ENCODE measurements at places on chromosomes 2 and 18. TPM values are rescaled to one million over a fixed set of nuclear protein-coding genes. Genes with fewer than 3 reads are reported as not detected.

GRCh38 chr2:219907011-219907365, 279.6 kb downstream of the SLC4A3 start:
- no peak for DNase-seq

GRCh38 chr2:183948861-183949260, 649.5 kb upstream of the ZNF804A start:
- DNase-seq = no peak

GRCh38 chr2:195633974-195634373, 23.1 kb upstream of the SLC39A10 start:
- no peak for DNase-seq

- DNase-seq = no peak
Observed at GRCh38 chr2:100845141-100845991, 25.4 kb downstream of the NPAS2 start.

- no peak for DNase-seq
Observed at GRCh38 chr2:145226901-145227300, 707.0 kb upstream of the ZEB2 start.

GRCh38 chr2:69010437-69011194, 2.4 kb upstream of the ANTXR1 start:
- no peak for DNase-seq

DNA sequence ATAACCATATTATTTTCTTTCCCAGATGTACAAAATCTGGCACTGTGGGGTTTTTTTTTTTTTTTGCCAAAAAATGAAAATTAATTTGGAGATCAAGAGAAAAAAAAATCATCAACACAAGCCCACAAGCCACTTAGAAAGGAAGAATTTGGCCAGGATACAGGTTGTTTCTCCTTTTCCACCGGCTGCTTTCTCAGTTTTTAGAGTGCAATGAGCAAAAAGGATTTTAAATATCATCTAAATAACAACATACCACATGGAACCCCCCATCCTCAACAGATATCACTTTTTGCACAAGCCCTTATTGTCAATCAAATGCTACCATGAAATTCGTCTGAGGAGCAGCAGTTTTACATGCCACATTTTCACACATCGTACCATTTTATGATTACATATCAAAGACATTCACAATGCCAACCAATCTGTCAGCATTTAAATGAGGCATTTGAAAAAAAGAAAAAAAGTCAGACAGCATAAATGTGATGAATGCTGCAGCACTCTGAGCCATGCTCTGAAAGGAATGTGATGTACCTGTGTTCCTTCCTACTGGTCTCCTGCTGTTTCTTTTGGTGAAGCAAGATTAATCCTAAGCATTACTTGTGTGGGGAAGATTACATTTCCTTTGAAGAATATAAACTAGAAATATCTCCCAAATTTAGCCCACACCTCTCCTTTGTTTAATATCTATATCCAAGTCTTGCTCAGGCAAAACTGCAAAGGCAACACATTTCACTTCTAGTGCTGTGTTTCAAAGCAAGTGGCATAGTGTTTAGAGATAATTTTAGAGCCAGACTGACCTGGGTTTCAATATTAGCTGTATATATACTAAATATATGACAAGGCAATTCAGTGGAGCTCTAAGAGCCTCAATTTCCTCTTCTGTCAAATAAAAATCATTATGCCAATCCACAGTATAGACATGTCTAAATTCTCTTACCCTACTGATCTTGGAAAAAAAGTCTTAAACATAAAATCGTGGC, 391.3 kb downstream of the CMPK2 start:
- no peak for DNase-seq

DNA sequence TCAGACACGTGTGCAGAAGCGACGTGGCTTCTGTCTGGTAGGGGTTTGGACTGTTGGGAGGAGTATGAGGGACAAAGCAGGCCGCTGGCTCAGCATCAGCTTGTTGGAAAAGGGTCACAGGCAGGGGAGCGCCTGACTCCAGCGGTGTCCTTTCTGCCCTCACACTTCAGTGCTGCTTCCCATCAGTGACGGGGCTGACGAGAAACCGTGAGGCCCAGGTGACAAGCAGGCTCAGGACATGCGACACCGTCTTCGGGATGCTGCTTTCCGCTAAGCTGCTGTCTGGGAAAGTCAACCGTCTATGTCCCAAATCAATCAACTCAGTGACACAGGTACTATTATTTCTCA, 90.5 kb downstream of the USP40 start:
- DNase-seq = no peak

- no peak for DNase-seq
Observed at GRCh38 chr2:65050931-65051330, 5.3 kb upstream of the CEP68 start.

DNA sequence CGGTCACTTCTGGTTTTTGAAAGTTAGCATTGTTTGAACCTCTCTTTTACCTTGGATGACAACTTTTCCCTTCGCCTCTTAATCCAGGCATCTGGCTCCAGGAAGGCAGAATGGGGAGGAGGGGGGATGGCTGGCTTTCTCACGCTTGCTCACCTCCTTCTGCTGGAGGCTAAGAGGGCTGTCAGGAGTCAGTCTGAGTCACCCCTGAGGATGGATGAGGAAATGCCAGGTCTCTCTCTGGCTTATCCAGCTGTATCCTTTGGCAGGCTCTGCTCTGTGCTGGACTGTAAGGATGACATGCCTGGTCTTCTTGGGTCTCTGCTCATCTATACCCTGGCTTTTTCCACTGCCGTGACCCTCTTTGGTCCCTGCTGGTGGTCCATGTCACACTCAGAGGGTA, 142.9 kb upstream of the GYPC start:
- DNase-seq = peak; percentile 93

- no peak for DNase-seq
Observed at GRCh38 chr18:48453330-48454066, 44.3 kb upstream of the ZBTB7C start.

GRCh38 chr2:30367232-30368070, 79.6 kb upstream of the LCLAT1 start:
- DNase-seq = no peak

GRCh38 chr2:107545066-107545465, 281.6 kb upstream of the RGPD4 start:
- DNase-seq = no peak

DNA sequence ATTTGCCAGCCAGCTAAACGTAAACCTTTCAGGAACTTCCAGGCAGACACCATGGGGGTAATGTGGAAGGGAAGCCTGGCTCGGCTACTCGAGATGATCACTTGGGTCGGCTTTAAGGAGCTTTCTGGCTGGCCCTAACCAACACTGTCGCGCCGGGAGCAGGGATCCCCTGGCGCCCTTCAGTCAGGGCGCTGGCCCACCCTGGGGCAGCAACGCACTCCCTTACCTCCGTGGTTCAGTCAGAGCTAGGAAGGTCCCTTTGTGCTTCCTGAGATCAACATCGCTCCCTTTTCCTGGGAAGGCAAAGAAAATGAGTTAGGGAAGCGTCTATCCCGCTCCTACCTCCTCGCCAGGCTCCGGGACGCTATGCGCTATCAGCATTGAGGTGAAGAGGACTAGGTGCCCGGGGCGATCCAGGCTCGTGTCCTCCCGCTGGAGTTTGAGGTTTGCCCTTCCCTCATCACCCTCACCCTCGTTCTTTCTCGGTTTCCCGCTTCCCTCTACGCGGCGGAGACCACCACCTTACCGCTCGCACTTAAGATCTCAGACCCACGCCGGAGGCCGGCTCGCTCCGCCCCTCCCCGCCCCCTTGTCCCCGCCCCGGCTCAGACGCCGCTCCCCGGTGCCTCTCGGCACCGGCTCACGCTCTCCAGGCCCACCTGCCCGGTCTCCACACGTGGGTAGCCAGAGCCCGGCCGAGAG, 449 bp upstream of the ATRAID start:
- no peak for DNase-seq

- DNase-seq = no peak
Observed at GRCh38 chr2:28313220-28313784, 79.4 kb upstream of the FOSL2 start.

- no peak for DNase-seq
Observed at GRCh38 chr18:23738151-23738550, 48.9 kb downstream of the LAMA3 start.

DNA sequence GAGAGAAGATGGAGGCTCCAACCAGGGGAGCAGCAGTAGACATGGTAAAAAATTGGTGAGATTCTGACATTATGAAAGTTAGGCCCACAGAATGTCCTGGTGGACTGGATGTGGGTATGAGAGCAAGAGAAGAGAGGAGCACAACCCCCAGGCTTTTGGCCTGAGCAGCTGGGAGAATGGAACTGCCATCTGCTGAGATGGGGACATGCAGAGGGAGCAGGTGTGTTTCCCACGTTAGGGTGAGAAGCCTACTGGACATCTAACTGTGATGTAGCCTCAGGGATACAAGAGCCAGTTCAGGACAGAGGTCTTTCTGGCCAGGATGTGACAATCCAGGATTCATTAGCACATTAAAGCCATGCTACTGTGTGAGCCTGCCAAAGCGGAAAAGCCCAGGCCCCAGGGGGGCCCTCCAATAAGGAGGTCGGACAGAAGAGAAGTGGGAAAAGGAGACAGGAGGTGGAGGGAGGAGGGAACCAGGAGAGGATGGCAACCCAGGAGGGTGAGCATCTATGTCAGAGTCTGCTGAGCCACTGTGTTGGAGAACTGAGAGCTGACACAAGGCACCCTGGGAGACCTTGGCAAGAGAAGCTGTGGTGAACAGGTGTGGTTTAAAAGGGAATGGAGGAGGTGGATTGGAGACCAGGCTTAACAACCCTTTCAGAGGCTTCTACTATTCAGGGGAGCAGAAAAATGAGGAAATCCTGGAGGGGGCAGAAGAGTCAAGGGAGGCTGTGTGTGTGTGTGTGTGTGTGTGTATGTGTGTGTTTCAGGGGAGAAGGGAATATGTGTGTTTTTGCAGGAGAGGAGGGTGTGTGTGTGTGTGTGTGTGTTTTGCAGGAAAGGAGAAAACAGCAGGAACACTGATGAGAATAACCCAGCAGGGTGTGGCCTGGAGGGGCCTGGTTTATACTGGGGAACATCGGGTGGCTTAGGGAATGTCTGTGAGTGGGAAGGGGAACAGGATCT, 10.5 kb downstream of the CYB5A start:
- DNase-seq = no peak

RMDN2 gene
- total RNA-seq = 1.3 TPM

SPDYA gene
- total RNA-seq = 0.13 TPM

ACOXL gene
- not detected for total RNA-seq

FAM124B gene
- 48.8 TPM for total RNA-seq

LBX2 gene
- total RNA-seq = 0.39 TPM

TMEM178A gene
- total RNA-seq = 0.25 TPM

POTEI gene
- 0.26 TPM for total RNA-seq

UPP2 gene
- not detected for total RNA-seq

BCL11A gene
- 0.64 TPM for total RNA-seq

SERPINB11 gene
- not detected for total RNA-seq

HYCC2 gene
- 7.8 TPM for total RNA-seq

GYPC gene
- 377 TPM for total RNA-seq
